ENCODE measurements at places on chromosomes 1 and 21. TPM values are rescaled to one million over a fixed set of nuclear protein-coding genes. Genes with fewer than 3 reads are reported as not detected.

Gene ADGRL2
- total RNA-seq, result 11.6 TPM

Gene CFHR5
- not detected for total RNA-seq

Gene SLC5A9
- total RNA-seq, result not detected

Gene FAM131C
- not detected for total RNA-seq

Gene GJB4
- not detected for total RNA-seq

Gene TDRKH
- total RNA-seq, result 0.64 TPM

Gene C1QA
- total RNA-seq, result not detected

Gene TTC34
- 0.43 TPM for total RNA-seq

Gene OR2AK2
- not detected for total RNA-seq

Gene INSRR
- total RNA-seq, result not detected

Gene LCE6A
- total RNA-seq, result not detected

Gene TEX38
- not detected for total RNA-seq

Gene FAM163A
- total RNA-seq, result under 0.01 TPM

Gene FCRL6
- not detected for total RNA-seq

Gene S100A9
- total RNA-seq, result not detected

Gene SNRNP40
- 114 TPM for total RNA-seq

Gene GBP2
- total RNA-seq, result 59.9 TPM

Gene KIF2C
- 26.8 TPM for total RNA-seq

Gene LMX1A
- total RNA-seq, result not detected

Gene OR2L13
- not detected for total RNA-seq

Gene VSIG8
- total RNA-seq, result not detected

Gene CFHR3
- total RNA-seq, result not detected

Gene CD84
- not detected for total RNA-seq

Gene APOBEC4
- total RNA-seq, result not detected

Gene FUBP1
- total RNA-seq, result 87.0 TPM

Gene CLCA1
- total RNA-seq, result under 0.01 TPM

Gene ITLN2
- total RNA-seq, result not detected

Gene NR5A2
- total RNA-seq, result not detected

Gene CNIH3
- 11.3 TPM for total RNA-seq

Gene S100A12
- not detected for total RNA-seq

Gene WASF2
- total RNA-seq, result 18.7 TPM

Gene EGLN1
- 33.8 TPM for total RNA-seq

Gene OPTC
- total RNA-seq, result not detected

Gene NT5C1A
- not detected for total RNA-seq

Gene CELA2B
- total RNA-seq, result not detected

Gene AGT
- total RNA-seq, result 0.32 TPM
